ENCODE measurements at places on chromosomes 6 and 20.

- DNase-seq, result no peak
Measured at GRCh38 chr6:30344191-30344867, 627 bp upstream of the RPP21 start.

- no peak for DNase-seq
Measured at GRCh38 chr6:132261354-132261753, 139.9 kb downstream of the MOXD1 start.

GRCh38 chr6:84379142-84379541 is 151.7 kb upstream of the CEP162 start:
- DNase-seq, result no peak

- no peak for DNase-seq
Measured at GRCh38 chr6:152136449-152136825, 329.0 kb downstream of the ESR1 start.

- no peak for DNase-seq
Measured at GRCh38 chr6:52399511-52400312, 20.4 kb upstream of the EFHC1 start.
